ENCODE measurements at places on chromosomes 4 and X.

DNA sequence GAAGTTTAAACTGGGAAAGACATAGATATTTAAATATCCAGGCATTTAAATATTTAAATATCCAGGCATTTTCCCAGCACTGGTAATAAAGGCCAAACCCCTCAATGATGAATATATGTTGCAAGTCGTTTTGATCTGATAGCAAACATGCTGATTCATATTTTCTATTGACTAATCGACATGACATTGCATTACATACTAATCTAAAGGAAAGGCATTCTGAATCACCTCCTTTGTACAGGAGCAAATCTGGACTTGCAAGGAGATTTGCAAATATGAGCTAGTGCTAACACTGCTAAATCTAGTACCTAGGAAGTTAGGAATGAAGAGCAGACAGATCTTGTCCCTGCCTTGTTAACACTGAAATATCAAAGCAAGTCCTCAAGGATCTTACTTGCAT, 207.3 kb downstream of the SLC7A11 start:
- DNase-seq = peak; percentile 25

GRCh38 chr4:4862665-4863482, 3.4 kb downstream of the MSX1 start:
- DNase-seq = no peak

GRCh38 chrX:56226980-56227379, 5.2 kb upstream of the KLF8 start:
- no peak for DNase-seq

DNA sequence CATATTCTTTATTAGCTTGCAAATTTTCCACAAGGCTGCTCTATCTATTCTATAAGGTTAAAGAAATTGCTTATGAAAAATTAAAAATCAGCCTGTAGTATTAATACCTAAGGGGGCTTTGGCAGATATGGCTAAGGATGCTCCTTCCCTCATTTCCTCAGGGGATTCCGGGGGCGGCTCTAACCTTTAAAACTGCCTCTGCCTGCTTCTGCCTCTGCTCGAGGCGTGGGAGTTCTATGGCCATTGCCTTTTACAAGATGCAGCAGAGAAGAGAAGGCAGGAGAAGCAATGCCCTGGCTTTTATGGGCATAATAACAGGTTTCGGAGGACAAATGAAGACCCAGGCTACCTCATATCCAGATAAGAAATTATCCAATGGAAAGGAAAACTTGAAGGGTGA, 8.6 kb upstream of the CDKN2AIP start:
- no peak for DNase-seq

DNA sequence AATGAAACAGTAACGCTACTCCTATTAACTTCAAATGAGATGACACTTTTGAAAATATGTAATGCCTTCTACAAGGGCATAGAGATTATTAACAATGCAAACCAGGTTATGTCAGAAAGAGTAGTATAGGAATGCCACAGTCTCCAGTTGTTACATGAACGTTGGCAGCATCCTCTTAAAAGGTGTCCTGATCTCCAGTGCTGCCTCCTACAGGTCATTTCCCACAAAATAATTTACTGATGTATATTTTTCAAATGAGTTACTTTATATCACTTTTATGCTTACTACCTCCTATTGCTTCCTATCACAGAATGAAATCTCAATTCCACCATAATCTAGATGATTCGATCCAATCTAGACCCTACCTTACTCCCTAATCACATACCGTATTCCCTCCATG, 195.2 kb upstream of the EPHA5 start:
- peak; percentile 15 for DNase-seq

- no peak for DNase-seq
These were observed 89.3 kb downstream of the TSPAN5 start for GRCh38 chr4:98568941-98569663.

GRCh38 chrX:54180403-54180802, 2.7 kb downstream of the FAM120C start:
- peak; percentile 44 for DNase-seq
